Muscle of leg (tissue), 16 donors: ENCODE measurements at places on chromosomes 1 and 21. TPM values are rescaled to one million over a fixed set of nuclear protein-coding genes. Genes with fewer than 3 reads are reported as not detected.

GRCh38 chr1:218565377-218565776 lies 220.2 kb downstream of the TGFB2 start:
- DNase-seq, result no peak

TMEM200B gene
- total RNA-seq, result 10.1 TPM

SETD4 gene
- 15.9 TPM for total RNA-seq

GRCh38 chr1:20366056-20366462 lies 75.4 kb downstream of the VWA5B1 start:
- peak; percentile 86 for DNase-seq

DNA sequence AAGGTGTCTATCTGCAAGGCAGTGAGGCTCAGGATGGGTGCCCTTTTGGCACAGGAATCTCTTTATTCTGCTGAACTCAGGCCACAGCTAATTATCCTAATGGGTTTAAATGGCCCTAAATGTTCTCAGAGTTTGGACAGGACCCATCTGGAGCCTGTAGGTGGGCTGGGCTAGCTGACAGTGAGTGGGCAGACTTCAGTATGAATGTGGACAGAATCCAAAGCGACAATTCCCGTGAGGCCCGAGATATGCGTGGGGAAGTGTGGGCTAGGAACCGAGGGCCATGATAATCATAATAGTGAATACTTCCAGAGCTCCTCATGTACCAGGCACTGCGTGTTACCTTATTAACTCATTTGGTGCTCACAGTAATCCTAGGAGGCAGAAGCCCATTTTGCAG lies 165.3 kb downstream of the GRIK3 start:
- DNase-seq, result no peak

CTSS gene
- total RNA-seq, result 13.3 TPM

FMO5 gene
- 1.0 TPM for total RNA-seq

- DNase-seq, result no peak
These were observed 13.9 kb upstream of the IL20 start for GRCh38 chr1:206851341-206852010.

DNA sequence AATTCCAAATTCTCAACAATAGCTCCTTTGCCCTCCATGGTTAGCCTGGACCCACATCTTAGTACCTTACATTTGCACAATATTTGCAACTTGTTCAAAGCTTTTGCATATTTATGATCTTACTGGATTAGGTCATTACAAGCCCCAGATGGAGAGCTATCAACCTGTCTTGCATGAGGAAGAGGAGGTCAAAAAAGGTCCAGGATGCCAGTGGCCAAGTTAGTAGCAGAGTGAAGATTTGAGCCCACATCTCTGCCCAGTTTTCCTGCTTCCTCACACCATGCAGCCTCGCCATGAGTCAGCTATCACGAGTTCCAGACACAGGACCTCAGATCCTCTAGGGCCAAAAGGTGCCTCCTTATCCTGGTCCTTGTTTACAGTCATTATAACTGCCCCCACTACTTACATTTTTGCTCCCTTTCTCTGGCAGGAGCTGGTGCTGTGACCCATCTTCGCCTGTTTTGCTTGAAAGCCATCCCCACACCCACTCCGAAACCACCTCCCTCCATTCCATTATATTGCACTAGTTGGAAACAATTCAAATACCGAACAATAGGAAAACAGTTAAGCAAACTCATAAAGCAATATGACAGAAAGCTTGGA lies 5.0 kb upstream of the AHCYL1 start:
- no peak for DNase-seq

DNA sequence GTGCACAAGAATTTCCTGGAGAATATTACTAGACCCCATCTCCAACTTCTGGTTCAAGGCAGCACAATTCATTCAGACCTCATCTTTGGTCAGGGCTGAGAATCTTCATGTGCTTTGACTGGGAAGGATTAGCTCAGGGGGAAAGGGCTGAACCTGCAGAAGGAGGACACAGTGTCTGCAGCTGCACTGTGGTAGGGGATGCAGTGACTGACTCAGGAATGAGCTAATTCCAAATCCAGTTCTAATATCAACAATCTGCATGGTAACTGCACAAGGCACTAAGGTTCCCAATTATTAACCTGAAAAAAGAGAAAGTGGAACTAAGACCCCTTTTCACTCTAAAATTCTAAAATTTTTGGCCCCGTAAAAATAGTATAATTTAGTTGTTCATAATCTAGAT lies 31.6 kb downstream of the TTLL7 start:
- DNase-seq, result no peak

DNA sequence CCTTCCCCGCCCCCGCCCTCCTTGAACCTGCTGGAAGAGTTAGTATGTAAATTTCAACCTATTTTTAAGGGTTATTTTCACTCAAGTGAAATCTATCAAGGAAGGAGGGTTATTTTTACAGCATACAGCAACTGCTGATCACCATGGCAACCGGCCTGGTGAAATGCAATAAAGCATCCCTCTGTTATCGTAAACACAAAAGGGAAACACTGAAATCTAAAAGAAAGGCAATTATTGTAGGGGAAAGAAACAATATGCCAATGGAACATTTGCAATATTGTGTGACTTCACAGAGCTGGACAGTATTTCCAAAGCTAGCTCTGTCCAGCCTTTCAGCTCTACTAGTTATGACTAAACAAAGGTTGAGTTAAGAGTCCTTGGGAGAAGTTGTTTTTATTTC lies 588.3 kb upstream of the PBX1 start:
- DNase-seq, result no peak

DNA sequence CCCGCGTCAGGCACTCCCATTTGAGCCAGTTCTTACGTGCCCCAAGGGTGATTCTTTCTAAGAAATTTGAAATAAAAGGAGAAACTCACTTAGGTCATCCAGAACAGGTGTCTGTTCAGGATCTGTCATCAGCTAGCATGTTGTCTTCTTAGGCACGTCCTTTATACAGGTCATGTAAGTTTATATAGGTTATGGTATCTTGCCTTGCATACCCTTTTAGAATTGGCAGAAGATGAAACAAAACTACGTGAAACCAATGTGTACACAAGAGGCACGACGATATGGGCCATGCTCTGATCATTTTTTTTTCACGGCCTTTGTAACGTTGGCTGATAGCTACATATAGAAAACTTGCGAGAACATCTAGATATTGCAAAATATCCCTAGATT lies 579 bp upstream of the GTF2B start:
- peak; percentile 55 for DNase-seq

LAX1 gene
- total RNA-seq, result 0.22 TPM

CHRM3 gene
- total RNA-seq, result 2.5 TPM

DNA sequence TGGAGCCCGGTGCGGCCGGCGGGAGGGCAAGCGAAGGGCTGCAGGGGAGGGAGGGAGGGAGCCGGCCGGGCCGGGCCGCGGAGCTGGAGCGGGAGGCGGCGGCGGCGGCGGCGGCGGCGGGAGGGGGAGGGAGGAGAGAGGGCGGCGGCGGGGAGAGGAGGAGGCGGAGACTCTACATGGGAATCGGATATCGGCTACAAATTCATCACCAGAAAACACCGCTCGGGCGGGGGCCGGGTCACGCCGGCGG lies at the start of gene AKT3:
TSS of gene AKT3 (minus strand) at position 42 of the 250 bp plus-strand sequence. CDS start 7,073 bp downstream, outside the sequence.
- peak; percentile 89 for DNase-seq

GRCh38 chr1:222040121-222040805 lies 298.4 kb upstream of the DUSP10 start:
- DNase-seq, result peak; percentile 33
